ENCODE measurements at places on chromosomes 11 and 22.

DNA sequence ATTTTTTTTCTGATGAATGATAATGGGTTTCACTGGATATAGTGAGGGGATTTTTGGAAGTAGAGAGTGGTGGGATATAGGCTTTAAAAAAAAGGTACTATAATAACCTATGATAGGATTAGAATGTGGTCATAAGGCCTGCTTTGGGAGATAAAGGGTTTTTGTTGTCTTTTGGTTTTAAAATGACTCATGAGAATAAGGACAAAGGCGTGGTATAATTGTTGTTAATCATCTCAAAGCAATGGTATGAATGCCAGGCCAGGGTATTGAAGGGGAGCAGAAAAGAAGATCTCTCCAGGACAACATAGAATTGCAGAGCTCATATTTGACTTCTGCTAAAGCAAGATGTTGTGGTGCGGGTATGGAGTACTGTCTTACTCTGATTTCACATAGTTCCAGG is 579.4 kb downstream of the JRKL start:
- no peak for DNase-seq

- DNase-seq: no peak
Observed at GRCh38 chr22:46276563-46276962, 8.8 kb downstream of the TTC38 start.

- no peak for DNase-seq
Observed at GRCh38 chr11:21472261-21472660, 720.6 kb upstream of the ANO5 start.

DNA sequence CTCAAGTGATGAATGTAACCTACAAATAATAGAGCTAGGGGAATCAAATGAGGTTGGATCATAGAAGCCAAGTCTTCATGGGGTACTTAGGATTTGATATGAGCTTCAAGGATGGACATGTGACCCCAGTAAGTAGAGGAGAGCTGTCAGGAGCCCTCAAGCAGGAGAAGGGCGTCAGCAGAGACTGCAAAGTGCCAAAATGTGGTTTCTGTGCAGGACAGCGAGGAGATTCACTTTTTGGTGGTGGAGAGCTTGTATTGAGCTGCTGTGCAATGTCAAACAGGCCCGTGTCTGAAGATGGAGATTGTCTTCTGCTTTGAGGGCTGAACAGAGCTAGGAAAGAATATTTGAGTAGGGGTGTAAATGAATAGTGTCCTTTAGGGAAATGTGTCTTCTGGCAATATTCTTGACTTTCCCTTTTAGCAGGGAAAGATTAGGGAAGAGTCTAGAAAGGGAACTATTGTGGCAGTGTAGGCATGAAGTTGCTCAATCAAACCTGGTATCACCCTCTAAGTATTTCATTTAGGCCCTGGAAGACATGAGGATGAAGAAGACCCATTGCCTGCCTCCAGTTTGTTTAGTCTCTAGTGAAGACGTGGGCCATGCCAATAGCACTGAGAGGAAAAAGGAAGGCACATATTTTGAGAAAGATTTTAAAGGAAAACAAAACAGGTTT is 31.2 kb upstream of the SORL1-AS1 start:
- no peak for DNase-seq

- DNase-seq: no peak
Observed at GRCh38 chr11:125519860-125520834, 24.1 kb upstream of the FEZ1 start.

DNA sequence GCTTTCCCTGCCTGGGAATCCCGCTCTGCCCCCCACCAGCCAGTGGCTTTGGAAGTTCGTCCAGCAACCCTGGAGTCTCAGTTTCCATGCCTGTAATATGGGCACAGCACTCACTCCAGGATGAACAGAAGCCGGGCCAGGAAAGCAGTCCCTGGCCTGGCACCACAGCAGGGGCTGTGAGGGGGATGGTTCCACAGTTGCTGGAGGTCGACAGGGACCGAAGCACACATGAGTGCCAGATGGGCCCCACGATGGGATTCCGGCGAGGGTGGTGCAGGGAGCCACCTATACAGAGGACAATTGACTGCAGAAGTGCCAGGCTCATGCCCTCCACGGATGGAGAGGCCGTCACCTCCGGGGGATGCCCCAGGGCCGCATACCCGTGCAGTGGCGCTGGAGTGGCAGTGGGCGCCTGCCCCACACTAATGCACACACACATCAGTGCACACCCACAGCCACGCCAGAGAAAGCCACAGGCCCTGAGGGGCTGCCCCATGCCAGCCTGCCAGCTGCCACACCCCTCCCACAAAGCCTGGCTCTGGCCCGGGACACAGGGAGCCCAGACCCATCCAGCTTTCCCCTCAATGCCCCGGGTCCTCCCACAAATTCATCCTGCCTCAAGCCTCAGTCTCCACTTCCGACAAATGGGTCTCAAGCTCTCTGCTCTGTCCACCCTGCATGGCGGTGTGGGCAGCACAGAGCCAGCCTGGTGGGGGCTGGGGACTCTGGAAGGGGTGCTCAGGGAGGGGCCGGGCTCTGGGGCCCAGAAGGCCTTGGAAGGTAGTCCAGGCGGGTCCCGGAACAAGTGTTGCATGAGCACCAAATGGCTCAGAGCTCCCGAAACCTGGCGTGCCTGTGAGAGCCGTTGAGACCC is 9.7 kb downstream of the ASCL2 start:
- DNase-seq: no peak

GRCh38 chr22:27780161-27780575 is 21.4 kb downstream of the MN1 start:
- no peak for DNase-seq

- DNase-seq: no peak
Observed at GRCh38 chr22:20193761-20194494, 43.1 kb upstream of the CCDC188 start.

- DNase-seq: no peak
Observed at GRCh38 chr22:37244922-37245722, 1.1 kb upstream of the RAC2 start.

- no peak for DNase-seq
Observed at GRCh38 chr11:61092280-61092766, 10.0 kb upstream of the CD5 start.

DNA sequence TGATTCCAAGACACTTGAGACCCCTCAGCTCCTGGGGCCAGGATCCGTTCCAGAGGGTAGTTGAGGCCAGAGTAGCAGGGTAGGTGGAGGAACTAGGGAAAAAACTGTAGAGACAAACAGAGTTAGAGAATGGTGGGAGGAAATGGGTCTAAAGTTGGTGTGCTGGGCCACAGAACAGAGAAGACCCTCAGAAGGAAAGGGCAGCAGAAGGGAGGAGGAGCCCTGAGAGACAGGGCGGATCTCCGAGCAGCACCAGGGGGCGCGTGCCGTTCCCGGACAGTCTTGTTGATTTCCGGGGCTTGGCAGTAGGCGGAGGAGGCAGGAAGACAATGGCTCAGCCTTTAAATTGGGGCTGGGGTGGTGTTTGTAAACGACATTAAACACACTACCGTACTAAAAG is 2.4 kb upstream of the CECR2 start:
- no peak for DNase-seq

- DNase-seq: no peak
Observed at GRCh38 chr11:3434976-3435375, 56.0 kb upstream of the ZNF195 start.

- DNase-seq: no peak
Observed at GRCh38 chr11:106621484-106621883, 396.8 kb downstream of the GUCY1A2 start.

DNA sequence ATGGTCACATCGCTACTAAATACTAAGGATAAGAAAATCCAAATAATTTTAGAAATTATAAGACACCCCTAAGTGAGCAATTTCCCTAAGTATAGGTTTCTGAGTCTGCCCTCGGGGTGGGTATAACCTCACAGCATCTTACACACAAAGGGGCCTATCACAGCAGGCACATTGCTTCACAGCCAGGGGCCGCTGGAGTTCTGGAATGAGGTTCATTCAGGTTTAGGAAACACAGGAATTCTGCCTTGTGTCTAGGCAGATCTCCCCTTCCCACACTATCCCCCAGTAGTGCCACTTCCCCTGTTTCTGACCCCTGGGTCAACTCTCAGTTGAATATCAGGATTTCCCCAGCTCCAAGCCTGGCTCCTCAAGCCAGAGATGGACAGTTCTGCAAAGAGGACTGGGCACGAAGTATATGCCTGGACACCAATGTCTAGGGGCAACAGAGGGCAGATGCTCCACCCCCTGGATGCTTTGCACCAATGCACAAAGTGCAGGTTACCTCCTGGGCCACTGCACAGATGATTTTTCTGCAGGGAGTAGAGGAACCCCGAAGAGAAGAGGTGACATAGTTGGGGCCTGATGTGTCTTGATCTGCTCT is 11.4 kb downstream of the TUBA8 start:
- no peak for DNase-seq

- no peak for DNase-seq
Observed at GRCh38 chr11:68536706-68537105, 76.2 kb downstream of the PPP6R3 start.

DNA sequence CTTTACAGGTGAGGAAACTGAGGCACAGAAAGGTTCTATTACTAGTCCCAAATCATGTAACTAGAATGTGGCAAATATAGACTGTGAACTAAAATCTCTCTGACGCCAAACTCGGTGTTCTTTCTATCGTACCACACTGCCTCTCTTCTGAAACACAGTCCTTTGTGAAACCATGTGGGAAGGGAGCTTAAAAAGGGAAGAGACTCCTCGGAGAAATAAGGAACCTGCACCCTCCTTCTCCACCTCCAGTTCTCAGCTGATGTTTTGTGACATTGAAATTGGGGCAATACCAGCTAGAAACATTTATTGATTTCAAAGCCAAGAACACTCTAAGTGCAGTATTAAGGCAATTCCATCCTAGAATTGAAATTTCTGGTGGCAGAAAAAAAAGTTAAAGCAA is 76.4 kb upstream of the DRD2 start:
- DNase-seq: no peak

GRCh38 chr11:61121192-61121831 is 19.0 kb downstream of the CD5 start:
- DNase-seq: no peak

- DNase-seq: no peak
Observed at GRCh38 chr11:501001-501682, 5.9 kb downstream of the RNH1 start.

- no peak for DNase-seq
Observed at GRCh38 chr11:92384358-92384757, 159.7 kb downstream of the FAT3 start.

GRCh38 chr22:48531761-48532435 is 1295.8 kb downstream of the BRD1 start:
- DNase-seq: no peak

DNA sequence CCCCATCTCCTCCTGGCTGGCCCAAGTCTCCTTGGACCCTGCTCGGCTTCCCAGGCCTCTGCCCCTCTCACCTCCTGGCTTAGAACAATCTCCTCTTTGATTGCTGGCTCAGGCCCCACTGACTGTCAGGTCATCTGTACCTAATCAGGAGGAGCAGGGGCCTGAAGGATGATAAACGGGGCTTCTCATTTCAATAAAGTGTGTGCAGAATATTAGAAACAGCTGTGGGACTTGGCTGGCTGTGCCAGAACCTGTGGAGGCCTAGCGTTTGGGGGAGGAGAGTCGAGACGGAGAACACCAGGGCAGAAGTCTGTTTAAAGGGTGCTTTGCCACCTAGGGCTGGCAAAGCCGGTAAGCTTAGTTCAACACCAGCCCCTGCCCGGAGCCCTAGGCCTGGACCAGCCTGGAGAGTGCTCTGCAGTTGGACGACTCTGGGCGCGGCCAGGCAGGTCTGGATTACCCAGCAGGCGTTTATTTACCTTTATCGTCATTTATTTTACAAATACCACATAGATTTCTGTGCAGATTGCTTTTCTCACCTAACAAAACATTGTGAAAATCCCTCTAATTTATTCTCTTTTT is 10.1 kb upstream of the VSIG10L2 start:
- no peak for DNase-seq

- peak; percentile 52 for DNase-seq
Observed at GRCh38 chr11:13261591-13262061, 16.0 kb upstream of the BMAL1 start.

- no peak for DNase-seq
Observed at GRCh38 chr11:100719362-100719761, 32.3 kb downstream of the ARHGAP42 start.

DNA sequence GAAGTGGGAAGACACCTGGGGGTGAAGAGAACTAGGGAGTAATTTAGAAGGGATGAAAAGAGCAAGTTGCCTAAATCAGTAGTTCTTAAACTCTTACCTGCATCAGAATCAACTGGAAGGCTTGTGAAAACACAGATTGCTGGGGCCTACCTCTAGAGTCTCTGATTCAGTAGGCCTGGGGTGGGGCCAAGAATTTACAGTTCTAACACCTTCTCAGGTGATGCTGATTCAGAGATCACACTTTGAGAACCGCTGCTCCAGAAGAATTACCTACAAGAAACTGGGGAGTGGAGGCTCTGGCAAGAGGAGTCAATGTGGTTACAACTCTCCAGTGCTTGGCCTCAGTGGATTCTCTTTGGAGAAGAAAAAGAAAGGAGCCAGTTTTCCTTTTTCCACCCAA is 128.7 kb downstream of the C11orf58 start:
- DNase-seq: no peak

DNA sequence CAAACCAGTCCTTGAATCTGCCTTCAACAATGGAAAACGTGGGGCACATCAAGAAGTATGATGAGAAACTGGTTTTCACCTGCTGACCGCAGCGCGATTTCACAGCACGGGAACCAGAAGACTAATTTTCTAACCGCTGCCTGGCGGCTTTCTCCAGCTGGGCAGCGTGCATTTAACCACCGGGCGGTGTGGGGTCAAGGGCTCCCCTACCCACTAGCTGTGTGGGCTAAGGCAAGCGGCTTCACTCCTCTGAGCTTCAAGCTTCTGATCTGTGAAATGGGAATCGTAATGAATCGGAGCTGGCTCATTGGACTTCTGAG is 4.2 kb downstream of the SHANK2 start:
- DNase-seq: no peak

DNA sequence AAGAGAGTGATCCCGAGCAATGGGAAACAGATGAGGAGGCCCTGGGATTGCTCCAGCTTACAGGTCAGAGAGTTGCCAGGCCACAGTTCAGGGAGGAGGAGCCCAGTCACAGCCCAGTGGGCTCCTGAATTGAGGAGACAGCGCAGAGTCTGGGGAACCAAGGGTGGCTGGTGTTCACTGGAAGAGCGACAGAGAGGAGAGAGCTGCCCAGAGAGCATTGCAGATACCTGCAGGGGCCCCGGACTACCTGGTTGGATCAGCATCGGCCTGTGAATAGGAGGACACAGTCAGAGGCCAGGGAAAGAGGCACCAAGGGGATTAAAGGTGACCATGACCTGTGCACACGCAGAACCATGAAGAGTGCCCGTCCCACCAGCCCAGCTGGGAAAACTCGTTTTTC is 648.6 kb downstream of the TBC1D22A start:
- DNase-seq: no peak

DNA sequence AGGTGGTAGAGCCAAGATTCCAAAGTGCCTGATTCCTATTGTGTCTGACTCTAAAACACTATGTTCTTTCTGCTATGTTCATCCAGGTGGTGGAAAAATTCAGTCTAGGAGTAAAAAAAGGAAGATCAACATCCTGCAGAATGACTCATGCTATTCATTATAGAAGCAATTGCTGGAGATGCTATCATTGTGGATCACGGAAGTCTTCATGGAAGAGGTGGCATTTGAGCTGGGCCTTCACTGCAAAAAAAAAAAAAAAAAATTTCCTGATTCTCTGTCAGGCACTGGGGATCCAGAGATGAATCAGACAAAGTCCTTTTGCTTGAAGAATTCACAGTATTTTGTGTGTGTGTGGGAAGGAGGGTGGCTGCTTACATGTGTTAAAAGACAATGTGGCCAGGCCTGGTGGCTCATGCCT is 1.4 kb upstream of the UVRAG start:
- no peak for DNase-seq

- no peak for DNase-seq
Observed at GRCh38 chr11:103157542-103157941, 48.3 kb downstream of the DYNC2H1 start.

- no peak for DNase-seq
Observed at GRCh38 chr11:95711162-95711944, 78.2 kb downstream of the FAM76B start.

GRCh38 chr22:49676230-49676629 is 151.4 kb downstream of the BRD1 start:
- no peak for DNase-seq

Measured in amniotic stem cell (primary cell).